Activated CD4-positive, alpha-beta T cell treated with anti-CD3 and anti-CD28 coated beads for 4 hours (primary cell): ENCODE measurements at places on chromosomes 6 and 20.

- DNase-seq = no peak
Observed at GRCh38 chr6:161270116-161270515, 3.7 kb downstream of the AGPAT4 start.

- no peak for DNase-seq
Observed at GRCh38 chr6:28747631-28748157, 176.1 kb downstream of the TRIM27 start.

- no peak for DNase-seq
Observed at GRCh38 chr6:138410972-138411880, 7.2 kb downstream of the HEBP2 start.

- DNase-seq = no peak
Observed at GRCh38 chr6:15375638-15376290, 129.9 kb downstream of the JARID2 start.

DNA sequence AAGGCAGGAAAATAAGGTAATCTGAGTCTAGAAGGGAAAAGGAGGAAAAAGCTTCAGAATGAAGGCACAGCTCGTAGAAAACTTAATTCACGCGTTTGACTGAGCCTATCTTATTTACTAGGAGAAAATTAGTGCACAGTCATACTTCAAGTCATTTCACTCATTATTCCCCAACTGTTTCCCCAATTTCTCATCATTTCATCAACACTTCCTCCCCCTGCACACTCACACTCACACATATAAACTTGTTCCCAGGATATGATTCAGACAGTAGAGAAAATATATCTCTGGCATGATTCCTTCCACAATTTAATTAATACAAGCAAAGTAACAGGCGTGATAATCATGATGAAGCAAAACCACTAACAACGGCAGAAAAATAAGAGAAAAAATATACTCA is 94.5 kb upstream of the F13A1 start:
- no peak for DNase-seq

GRCh38 chr6:33235221-33235634 is 26.9 kb downstream of the RING1 start:
- no peak for DNase-seq

DNA sequence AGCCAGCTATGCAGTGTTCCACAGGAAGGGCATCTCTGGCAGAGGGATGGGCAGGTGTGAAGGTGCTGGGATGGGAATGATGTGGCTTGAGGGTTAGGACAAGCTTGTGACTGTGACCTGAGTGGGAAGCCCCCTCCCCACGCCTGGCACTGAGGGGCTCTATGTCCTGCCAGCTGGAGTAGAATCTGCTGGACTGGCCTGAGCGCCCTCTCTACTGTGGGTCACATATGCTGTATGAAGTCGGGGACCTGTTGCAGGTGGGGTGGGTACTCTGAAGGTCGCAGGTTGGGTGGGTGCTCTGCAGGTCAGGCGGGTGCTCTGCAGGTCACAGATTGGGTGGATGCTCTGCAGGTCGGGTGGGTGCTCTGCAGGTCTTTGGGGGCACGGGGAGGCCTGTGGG is 20.3 kb downstream of the KCNG1 start:
- DNase-seq = no peak

- DNase-seq = no peak
Observed at GRCh38 chr6:45687570-45687969, 309.8 kb upstream of the SUPT3H start.

DNA sequence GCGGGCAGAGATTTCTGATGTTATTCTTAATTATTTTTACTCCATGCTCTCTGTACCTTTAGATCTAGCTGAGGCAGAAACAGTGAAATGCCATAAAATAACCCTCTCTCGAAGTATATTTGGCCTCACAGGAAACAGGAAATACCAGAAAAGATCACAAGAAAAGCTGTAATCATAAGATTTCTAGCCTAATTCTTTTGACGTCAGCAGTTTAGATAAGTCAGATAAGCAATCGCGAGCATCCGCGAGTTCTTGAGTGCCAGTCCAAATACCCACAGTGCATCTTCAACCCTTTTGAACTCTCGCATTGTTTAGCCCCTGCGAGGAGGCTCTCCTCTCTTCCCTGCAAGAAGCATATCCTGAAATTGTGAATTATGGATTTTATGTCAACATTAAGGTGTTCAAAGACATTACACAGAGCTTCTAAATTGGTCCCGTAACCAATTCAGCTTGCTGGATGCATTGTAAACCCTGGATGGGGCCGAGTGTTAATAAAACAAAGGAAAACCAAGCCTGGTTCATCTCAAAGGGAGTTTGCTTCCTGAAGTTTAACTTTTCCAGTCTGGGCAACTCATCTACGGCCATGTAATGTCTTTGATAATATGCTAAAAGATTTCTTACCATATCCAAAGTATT is 198.9 kb downstream of the MTFR2 start:
- no peak for DNase-seq

GRCh38 chr20:19872001-19872400 is 113.9 kb downstream of the RIN2 start:
- no peak for DNase-seq

DNA sequence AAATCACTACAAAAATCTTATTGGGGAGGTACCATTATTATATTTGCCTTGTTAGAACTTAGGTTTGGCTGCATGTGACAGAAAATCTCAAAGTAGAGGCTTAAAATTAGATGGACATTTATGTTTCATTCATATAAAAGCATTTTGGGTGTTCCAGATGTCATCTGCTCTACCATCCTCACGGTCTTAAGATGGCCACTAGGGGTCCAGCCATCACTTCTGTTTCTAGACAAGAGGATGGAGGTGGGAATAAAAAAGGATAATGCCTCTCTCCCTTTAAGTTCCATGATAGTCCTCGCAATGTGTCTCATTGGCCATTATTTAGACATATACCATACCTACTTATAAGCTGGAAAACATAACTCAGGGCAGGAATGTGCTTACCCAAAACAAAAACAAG is 929.5 kb downstream of the KIF16B start:
- no peak for DNase-seq

DNA sequence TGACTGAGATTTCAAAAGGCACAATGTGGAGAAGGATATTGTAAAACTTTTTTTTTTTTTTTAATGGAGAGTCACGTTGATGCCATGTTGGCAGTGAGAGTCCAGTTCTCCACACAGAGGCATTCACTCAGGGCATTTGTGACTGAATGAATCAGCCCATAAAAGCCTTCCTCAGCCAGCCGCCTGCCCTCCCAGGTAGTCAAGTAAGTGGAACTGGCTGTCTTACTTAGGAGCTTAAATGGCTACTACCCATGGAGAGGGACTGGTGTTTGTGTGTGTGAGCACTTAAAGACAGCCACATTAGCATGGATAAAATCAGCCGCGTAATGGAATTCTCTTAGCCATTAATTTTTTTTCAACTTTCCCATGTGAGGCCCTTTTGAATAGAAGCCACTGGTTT is 12.6 kb downstream of the AAR2 start:
- no peak for DNase-seq

GRCh38 chr20:23569570-23569969 is 1.3 kb upstream of the CST9L start:
- no peak for DNase-seq

DNA sequence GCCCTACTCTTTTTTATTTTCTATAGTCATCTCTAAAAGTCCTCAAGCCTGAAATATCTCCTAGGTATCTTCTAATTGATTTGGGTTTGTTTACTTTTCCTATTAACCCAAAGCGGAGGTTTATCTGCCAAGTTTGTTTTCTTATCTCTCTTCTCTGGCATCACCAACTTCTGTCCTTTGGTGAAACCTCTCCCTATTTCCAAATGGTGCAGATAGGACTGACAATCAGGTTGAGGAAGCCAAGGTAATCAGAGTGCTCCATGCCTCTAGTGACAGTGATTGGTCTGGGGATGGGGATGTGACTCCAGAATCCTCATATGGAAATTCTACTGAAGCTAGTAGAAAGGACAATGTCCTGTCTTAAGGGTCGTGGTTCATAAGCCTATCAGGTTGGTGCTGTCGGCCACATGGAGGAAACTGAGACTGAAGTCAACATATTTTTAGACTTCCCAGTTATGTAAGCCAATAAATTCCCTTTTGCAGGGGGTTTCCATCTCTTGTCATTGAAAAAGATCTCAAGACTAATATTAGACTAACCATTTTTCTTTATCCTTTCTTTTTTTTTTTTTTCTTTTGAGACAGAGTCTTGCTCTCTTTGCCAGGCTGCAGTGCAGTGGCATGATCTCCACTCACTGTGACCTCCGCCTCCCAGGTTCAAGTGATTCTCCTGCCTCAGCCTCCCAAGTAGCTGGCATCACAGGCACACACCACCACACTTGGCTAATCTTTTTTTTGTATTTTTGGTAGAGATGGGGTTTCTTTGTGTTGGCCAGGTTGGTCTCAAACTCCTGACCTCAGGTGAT is 28.0 kb downstream of the KIF6 start:
- DNase-seq = no peak

GRCh38 chr20:58106143-58106750 is 122.2 kb downstream of the ANKRD60 start:
- no peak for DNase-seq

DNA sequence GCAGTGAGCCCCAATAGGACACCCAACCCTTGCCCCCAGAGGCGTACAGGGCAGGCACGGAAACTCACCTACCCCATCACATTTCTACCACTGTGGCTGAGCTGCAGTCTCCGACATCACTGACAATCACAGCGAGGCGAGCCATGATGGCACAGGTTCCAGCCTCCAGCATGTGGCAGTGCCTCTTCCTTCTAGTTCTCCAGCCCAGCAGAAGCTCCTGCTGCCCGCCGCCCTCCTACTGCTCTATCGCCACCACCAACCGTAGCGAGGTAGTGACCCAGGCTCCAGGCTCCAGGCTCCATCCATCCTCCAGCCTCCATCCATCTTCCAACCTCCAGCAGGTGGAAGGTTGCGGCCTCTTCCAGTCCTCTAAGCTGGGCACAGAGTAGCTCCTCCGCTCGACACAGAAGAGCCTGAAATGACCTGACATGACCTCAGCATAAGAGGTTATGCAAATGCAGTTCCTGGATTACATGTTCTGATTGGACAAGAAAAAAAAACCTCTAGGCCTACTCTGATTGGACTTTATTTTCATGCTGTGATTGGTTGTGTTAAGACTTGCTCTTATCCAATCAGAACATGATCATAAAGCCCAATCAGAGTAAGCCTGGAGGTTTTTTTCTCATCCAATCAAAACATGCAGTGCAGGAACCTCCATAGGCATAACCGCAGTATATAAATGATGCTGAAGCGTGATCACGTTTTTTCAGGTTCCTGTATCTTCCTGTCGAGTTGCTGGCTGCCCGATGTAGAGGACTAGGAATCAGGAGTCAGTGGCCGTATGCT is 438.9 kb upstream of the ZNF337 start:
- DNase-seq = no peak

DNA sequence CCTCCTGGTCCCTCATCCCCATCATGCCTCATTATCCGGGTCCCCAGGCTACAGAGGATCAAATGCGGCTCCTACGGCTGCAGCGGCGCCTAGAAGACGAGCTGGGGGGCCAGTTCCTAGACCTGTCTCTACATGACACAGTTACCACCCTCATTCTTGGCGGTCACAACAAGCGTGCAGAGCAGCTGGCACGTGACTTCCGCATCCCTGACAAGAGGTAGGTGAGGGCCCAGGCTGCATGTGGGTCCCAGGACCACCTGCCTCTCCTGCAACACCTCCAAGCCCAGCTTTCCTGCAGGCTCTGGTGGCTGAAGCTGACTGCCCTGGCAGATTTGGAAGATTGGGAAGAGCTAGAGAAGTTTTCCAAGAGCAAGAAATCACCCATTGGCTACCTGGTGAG is 8.2 kb upstream of the PTPRA start:
- no peak for DNase-seq

GRCh38 chr6:130176378-130176777 is 46.4 kb downstream of the SAMD3 start:
- DNase-seq = no peak

GRCh38 chr6:124775121-124775520 is 187.1 kb upstream of the RNF217 start:
- DNase-seq = no peak

GRCh38 chr6:150345781-150346180 is 23.0 kb upstream of the IYD start:
- DNase-seq = no peak

- no peak for DNase-seq
Observed at GRCh38 chr6:131073577-131073976, 10.5 kb upstream of the EPB41L2 start.

DNA sequence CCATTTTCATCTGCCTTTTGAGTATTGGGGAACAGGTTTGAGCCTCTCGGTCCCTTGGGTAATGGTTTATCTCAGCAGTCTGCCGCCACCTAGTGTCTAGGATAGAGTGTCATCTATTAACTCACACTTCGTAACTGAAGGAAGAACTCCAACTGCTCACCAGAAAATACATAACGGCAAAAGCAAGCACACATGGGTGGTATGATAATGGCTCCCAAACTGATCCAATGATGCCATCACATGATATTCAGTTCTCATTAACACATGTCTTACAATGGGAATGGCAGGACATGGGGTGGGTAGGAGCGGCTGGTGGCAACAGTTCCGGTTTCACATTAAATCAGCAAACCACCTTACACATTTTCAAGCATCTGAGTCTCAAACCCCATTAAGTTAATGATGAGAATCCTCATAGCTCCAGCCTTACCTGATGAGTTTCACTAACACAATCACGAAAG is 110.7 kb upstream of the PHACTR1 start:
- peak; percentile 5 for DNase-seq

- no peak for DNase-seq
Observed at GRCh38 chr20:40960521-40960956, 68.1 kb upstream of the TOP1 start.

GRCh38 chr20:61417221-61417941 is 165.3 kb downstream of the CDH4 start:
- no peak for DNase-seq

GRCh38 chr6:33983109-33983716 is 162.7 kb downstream of the GRM4 start:
- no peak for DNase-seq

DNA sequence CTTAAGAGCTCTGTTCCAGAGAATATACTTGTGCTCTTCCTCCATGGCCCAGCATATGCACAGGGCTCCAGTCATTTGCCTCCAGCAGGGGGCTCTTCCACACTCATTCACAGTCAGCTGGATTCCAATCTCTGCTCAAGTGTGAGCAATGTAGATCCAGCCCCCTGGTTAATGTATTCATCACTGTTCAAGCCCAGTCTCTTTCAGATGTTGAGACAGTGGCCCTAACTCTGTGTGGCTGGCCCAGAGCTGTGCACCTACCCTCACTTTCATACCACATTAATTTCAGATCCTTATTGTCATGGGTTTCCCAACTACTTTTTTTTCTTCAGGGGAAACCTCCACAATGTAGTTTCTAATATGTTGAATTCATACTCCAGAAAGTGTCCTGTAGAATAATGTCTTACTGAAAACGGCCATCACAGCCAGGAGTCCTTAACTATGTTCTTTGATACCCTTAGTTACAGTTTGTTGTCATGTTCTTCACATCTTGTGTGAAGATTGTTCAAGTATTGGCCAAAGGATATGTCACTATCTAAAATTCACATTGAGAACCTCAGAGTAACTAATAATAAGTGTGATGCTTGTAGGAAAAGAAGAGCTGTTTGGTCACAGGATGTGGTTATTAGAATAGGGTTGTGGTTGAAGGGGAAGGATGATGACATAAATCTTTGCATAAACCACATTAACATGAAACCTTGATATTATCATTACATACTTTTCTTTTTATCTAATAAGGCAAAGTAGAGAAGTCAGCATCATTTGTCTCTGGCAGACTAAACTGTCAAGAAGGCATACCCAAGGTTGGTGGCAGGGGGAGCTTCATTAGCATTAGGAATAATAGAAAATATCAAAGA is 14.4 kb upstream of the HLA-DQA1 start:
- DNase-seq = peak; percentile 43
